Stimulated activated CD4-positive, alpha-beta T cell treated with anti-CD3 and anti-CD28 coated beads, TNF-alpha, amount 100 ng/mL, for 1 hour (primary cell): ENCODE measurements at places on chromosomes 2 and 18.

GRCh38 chr18:69257861-69258458, 142.7 kb upstream of the DOK6 start:
- no peak for DNase-seq

GRCh38 chr2:11568436-11568835, 34.6 kb downstream of the GREB1 start:
- no peak for DNase-seq

DNA sequence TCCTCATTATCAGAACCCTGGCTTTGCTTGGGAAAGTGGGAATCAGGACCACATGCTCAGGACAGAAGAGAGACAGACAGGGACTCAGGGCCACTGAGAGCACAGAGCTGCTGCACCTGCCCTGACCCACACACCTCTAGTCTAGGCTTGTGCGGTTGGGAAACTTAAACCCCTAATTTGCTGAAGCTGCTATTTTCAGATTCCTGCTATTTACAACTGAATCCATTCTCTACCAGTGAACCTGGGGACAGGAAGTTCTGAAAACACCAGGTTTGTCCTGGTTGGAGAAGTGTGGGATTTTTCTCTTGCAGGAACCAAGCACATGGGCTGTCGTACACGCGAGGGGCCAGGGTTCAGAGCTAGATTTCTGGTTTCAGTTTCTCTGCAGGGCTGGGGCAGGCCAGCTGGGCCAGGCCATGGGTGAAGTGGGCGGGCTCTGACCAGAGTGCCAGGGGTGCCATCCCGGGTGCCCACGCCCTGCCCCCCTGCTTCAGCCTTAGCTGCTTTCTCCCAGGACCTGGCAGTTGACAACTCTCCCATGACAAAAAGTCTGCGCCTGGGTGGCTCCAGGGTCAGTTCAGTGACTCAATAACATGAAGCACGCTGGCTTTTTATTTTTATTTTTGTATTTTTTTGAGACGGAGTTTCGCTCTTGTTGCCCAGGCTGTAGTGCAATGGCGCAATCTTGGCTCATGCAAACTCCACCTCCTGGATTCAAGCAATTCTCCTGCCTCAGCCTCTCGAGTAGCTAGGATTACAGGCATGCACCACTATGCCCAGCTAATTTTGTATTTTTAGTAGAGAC, 51.3 kb upstream of the SLC1A4 start:
- DNase-seq: no peak

DNA sequence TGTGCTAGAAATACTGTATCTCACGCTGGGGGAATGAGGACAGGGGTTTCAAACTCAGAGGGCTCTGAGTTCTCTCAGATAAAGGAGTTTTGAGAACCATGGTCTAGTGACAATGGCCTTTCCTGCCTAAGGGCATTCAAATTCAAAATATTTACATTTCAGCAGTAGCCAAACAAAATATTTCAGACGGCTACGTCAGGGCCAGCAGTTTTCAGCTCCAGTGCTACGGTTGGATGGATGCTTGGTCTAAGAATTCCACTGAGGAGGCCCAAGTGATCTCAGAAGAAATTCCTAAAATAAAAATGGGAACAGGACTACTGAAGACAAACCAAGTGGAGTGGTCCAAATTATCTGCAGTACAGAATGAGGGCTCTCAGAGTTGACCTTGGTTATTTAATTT, 41.1 kb upstream of the SCG2 start:
- no peak for DNase-seq

DNA sequence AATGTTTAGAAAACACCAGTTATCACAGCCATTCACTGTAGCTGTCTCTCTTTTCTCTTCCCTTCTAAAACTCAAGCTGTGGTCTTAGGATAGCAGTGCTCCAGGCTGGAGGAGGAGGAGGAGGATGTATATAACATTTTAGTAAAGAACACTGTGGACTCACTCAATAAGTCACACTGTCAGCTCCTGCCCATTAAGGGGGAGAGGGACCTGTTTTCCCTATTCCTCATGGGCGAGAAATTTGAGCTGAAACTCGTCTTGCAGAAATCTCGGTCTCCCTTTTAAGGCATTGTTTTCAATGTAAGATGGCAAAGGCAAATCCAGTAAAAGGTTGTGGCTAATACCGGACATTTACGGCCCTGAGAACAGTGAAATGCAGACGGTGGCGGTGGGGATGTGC, 114.8 kb upstream of the ZNF236 start:
- DNase-seq: no peak

GRCh38 chr2:190881084-190881597, 520 bp downstream of the GLS start:
- DNase-seq: no peak

- no peak for DNase-seq
Measured at GRCh38 chr18:35851286-35851970, 121.1 kb upstream of the RMP24 start.

GRCh38 chr2:85865539-85866164, 23.1 kb downstream of the ST3GAL5 start:
- no peak for DNase-seq

GRCh38 chr2:238940806-238941205, 92.9 kb downstream of the TWIST2 start:
- DNase-seq: no peak

DNA sequence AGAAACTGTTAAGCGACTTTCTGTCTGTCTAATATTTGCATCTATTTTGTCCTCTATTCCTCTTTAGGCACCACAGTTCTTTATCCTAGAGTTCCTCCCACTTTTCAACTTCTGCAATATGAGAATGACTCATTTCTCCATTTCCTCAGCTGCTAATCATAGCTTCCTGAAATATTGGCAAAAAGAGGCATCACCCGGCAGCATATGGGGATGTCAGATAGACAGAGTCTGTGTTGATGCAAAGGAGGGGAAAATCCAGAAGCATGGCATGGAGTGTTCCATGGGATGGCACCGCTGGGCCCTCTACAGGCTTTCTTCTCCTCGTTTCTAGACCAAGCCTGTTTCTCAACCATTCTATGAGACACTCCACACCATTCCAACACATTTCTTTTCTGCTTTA, 93.4 kb downstream of the DOCK10 start:
- DNase-seq: no peak

DNA sequence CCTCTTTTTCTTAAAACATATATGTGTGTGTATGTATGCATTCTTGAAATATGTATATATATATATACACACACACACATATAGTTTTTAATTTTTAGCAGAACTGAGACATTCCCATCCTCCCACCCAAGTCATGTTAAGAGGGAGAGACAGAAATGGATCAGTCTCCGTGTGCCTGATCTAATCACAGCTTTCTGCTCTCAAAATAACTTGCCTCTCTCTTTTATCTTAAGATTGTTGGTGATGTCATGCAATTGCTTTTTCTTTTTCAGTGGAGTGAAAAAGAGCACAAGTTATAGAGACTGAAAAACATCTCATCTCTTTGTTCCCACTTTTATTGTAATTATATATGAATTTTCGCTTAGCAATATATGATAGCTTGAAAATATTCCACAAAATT, 279.9 kb upstream of the DOK6 start:
- DNase-seq: no peak

GRCh38 chr2:32277363-32277673, 386 bp upstream of the YIPF4 start:
- no peak for DNase-seq

DNA sequence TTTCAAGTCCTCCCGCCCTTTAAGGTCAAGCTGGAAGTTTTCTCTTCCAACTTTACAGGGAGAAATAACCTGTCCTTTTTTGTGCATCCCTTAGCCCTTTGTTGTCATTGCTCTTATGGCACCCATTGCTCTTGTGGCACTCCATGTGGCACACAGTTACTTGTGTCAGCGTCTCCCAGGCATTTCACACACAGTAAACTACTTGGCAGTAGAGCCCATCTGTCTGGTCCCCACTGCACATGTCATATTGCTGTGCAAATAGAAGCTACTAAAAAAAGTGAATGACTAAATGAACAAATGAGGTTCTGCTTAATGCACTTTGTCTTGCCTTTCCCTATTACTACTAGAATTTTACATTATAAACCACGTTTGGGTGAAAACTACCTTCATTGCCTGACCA, 149.3 kb downstream of the EML6 start:
- no peak for DNase-seq
